Stimulated activated CD8-positive, alpha-beta memory T cell treated with anti-CD3 and anti-CD28 coated beads, Interleukin-15, amount 100 ng/mL, for 24 hours (primary cell): ENCODE measurements at places on chromosomes 2 and 18.

GRCh38 chr2:113873867-113874266 lies 16.0 kb upstream of the ACTR3 start:
- no peak for DNase-seq

DNA sequence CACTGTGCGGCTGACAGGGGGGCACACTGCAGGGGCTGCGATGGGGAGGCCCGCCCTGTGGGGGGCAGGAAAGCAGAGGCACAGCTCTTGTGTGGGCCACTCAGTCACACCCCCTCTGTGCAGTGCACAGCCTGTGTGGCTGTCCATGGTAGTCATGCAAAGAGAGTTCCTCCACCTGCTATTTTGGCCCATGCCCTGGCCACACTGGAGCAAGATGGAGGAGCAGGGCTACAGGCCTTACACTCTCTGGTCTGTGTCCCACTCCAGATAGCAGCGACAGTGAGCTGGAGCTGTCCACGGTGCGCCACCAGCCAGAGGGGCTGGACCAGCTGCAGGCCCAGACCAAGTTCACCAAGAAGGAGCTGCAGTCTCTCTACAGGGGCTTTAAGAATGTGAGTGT lies 28.5 kb upstream of the FAHD2A start:
- DNase-seq, result no peak

GRCh38 chr2:19785867-19786266 lies 115.9 kb downstream of the TTC32 start:
- no peak for DNase-seq

DNA sequence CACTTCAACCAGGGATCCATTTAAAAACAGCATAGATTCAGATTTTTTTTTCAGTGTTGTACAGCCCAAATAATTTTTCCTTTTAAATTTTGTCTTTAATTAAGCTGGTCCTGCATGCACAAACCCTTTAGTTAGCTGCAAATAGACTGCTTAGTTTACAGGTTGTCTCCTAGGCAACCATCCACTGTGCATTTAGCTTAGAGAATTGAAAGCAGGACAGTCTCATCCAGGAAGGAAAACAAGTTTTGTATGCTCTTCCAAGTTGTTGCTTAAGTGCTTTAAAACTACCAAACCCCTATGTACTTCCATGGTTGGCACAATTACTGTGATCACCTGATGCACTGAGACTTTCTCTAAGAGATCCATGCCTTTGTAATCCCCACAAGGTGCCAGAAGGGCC lies at the start of gene MAP3K19:
Gene MAP3K19, minus strand, starts transcription at position 148 of the 400 bp plus-strand sequence. CDS start 22,800 bp downstream, outside the sequence.
- DNase-seq, result no peak

- no peak for DNase-seq
These were observed 350.4 kb upstream of the ZC3H15 start for GRCh38 chr2:186135686-186136085.

DNA sequence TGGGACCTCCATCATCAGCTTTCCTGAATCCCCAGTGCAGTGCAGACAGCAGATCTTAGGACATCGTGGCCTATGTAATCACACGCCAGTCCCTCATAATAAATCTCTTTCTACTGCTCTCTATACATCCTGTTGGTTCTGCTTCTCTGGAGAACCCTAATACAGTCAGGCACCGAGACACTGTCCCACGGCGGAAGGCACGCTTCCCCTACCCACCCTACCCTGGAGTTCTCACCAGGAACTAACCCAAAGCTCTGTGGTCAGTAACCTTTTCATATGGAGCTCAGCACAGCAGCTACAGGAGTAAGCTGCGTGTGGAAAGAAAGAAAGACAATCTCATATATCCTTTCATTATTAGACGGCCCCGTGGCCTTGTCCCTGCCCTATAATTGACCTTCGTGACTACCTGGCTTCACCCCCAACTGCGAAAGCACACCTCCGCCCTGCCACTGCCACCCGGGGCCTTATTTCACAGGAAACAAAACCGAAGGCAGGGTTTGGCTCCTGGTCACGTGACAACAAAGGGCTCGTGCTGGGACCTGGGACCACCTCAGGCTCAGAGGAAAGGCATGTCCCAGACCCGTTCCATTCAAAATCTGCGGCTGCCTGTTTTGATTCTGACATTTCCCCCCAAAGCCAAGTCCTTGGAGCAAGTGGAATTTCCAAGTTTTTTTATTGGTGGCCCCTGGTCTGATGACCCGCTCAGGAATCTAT lies 99.7 kb upstream of the ODC1 start:
- no peak for DNase-seq

DNA sequence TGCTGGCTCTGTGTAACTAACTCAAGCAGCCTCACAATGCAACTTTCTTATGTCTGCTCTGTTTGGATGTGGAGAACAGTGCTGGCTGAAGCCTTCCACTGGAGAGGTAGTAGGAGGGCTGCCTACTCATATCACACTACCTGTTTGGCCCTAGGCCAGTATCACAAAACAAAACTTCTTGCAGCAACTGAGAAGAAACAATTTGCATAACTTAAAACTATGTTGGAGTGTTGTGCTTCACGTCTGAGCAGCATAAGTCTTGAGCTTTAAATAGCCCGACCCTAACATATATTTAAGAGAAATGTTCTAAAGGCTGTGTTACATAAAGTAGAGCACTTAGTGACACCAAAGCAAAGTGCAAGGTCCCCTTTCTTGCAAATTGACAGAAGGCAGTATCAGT lies 204.9 kb upstream of the ACVR2A start:
- no peak for DNase-seq

- DNase-seq, result no peak
These were observed 8.0 kb downstream of the RNF125 start for GRCh38 chr18:32026491-32027086.

DNA sequence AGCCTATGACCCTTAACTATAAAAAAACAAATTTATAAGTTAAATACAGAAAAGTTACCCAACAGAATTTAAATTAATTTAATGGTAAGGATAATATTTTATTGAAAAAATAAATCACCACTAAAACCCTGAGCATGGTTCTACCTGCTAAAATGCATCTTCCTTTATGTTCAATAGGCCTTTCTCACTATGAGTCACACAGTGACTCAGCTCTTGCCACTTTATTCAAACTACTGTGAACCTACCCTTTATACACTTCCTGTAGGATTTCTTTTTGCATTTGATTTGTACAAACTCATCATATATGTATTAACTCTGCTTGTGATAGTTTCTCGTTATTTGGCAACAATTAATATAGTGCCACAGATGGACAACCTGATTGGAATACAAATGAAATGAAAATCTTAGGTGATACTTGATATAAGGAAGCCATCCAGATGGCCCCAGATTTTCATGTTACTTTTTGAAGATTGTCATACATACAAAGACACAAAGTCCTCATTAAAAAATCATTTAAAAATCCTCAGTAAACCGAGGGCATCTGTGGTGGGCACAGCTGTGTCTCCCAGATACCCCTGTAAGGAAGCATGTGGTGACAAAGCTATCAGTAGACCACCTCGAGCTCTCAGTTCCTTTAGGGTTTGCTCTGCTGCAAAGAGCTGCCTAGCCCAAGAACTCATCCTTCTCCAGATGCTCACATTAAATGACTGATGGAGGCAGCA lies 55.2 kb upstream of the COBLL1 start:
- no peak for DNase-seq

GRCh38 chr2:60852282-60852860 lies 29.0 kb upstream of the REL start:
- no peak for DNase-seq

DNA sequence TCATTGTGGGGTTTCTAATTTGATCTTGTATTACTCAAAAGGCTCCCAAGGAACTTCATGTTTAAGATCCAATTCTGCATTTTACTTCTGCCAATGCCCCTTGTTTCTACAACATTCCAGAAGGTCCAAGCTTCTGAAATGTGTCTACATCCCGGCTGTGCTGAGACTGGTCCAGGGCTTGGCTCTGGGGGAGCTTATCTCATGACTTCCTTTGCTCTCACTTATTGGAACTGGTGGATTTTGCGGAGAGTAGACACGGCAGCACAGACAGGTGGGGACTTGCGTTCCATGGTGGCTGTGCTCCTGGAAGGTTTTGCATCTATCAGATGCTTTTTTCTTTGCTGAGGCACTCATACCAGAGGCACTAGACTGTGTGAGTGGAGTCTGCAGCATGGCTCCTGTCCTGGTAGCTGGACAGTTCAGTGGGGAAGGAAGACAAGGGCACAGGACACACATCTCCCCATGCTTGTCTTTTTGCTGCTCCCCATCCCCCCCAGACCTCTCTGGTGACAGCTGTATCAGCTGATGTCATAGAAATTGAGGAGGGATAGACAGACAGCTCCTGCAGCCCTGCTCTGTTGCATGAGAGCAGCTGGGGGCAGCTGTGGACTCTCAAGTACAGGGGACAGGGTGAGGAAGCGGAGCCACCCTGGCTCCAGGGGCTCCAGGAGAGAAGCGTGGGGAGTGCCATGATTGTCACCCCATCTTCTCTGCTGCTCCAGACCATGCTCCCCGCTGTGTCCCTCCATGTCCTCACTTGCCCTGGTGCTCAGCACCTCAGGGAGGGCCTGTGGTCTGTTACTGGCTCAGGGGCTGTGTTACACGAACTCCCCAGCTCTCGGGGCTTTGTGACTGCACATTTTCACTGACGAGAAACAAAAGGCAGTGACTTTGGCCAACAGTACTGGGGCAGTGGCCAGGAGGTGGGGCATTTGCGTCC lies 46.0 kb downstream of the ACAA2 start:
- no peak for DNase-seq

- no peak for DNase-seq
These were observed 88.8 kb downstream of the INHBB start for GRCh38 chr2:120434492-120435308.

DNA sequence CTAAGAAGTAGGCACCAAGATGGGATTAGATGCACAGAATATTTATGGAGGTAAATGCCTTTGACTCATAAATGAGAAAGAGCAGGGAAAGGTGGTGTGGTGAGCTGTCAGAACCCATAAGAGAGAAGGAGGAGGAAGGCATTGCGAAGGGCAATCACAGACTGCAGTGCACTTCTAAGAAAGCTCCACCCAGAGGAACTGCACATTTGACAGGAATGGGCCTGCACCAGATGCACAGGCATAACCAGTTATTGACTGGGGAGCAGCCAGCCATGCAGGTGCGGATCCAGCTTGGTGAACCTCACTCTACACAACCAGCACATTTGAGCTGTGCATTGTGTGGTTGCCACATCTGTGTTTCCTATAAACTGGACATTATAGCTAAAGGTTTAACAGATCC lies 62.2 kb upstream of the L3MBTL4 start:
- DNase-seq, result no peak

DNA sequence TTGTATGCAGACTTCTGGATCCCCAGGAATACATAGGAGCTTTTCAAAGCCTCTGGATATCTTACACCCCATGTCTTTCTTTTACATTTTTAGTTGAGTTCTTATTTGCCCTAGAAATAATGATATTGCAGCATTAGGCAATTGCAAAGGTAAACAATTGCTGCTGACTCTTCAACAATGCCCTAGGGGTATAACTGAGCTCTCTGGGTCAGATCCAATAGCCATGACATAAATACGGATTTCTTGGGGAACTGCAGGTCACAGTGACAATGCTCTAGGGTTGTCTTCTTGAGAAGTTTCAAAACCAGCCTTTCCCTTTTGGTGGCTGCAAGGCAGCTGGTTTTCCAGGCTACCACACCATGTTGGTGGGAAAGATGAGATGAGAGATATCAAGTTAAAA lies 16.5 kb upstream of the OR6B3 start:
- DNase-seq, result no peak

- DNase-seq, result no peak
These were observed 1.4 kb downstream of the SOX11 start for GRCh38 chr2:5693287-5694201.

- no peak for DNase-seq
These were observed 51.2 kb downstream of the INHBB start for GRCh38 chr2:120396861-120397811.

- no peak for DNase-seq
These were observed 60.7 kb upstream of the PPM1B start for GRCh38 chr2:44107974-44108373.

GRCh38 chr2:237497838-237498186 lies 10.8 kb downstream of the MLPH start:
- DNase-seq, result no peak

- DNase-seq, result no peak
These were observed 4.4 kb downstream of the ANKRD44 start for GRCh38 chr2:197306024-197306695.

GRCh38 chr2:69177063-69177771 lies 164.2 kb downstream of the ANTXR1 start:
- no peak for DNase-seq

- no peak for DNase-seq
These were observed 23.7 kb upstream of the SMAD7 start for GRCh38 chr18:48974304-48975119.

GRCh38 chr18:26434887-26435286 lies 113.5 kb downstream of the KCTD1 start:
- DNase-seq, result no peak

DNA sequence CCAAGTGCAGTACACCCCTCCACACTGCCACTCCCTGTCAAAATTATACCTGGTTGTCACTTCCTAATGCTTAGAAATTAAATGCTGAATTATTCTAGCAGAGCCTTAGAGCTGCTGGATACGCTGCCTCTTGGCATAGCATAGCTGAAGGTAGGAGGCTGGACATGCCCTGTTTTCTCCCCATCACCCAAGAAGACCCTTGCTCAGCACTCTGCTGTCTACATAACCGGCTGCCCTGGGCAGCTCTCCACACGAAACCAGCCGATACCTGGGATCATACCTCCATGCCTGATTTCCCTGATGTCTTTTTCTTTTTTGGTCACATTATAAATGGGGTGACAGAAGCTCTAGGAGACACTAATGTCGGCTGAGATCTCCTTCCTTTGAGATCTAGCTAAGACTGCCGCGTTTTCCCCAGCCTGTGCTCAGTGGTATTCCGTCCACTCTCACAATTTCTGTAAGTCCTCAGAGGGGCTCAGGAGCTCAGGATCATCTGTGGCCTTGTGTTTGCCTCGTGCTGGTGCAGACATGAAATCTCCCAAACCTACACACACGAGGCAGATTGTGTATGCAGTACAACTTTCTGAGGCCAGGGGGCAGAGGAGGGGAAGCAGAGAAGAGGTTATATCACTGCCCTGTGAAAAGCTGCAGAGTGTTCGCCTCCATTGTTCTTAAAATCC lies 13.5 kb upstream of the ZAP70 start:
- no peak for DNase-seq

DNA sequence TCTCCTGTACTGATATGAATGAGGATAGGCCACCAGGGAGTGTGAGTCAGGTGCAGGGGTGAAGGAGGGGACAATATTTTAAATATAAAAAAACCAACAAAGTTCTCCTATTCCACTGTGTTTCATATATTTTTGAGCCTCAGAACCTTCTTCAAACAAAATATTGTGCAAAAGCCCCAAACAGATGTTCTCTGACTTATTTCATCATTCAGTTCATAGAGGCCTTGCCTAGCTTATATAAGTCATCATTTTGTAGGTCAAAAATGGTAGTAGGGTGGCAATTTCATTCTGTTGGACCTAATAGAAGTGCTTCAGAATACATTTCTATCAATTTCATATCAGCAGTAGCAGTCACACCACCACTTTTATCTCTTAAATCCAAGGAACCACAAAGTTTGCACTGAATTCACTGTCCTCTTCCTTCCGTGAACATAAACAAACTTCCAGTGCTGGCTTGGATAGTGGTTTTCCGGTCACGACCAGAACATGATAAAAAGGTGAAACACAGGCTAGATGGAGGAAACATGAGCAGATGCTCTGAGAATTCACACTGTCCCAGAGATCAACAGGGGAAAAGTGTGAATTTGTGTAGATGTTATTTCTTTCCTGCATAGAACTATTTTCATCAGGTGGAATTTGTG lies 99.1 kb downstream of the EN1 start:
- no peak for DNase-seq

- DNase-seq, result no peak
These were observed 174.4 kb downstream of the RPIA start for GRCh38 chr2:88865801-88866371.

GRCh38 chr2:95267458-95268210 lies 6.6 kb upstream of the PROM2 start:
- DNase-seq, result no peak

- DNase-seq, result no peak
These were observed 118.8 kb upstream of the MAP2 start for GRCh38 chr2:209305026-209305425.
